ENCODE measurements at places on chromosomes 13 and 19.
A peak's percentile ranks its signal among the peaks of the same experiment; 100 is the strongest.

- no peak for DNase-seq
Observed at GRCh38 chr19:17109962-17110598, 34.5 kb downstream of the MYO9B start.

DNA sequence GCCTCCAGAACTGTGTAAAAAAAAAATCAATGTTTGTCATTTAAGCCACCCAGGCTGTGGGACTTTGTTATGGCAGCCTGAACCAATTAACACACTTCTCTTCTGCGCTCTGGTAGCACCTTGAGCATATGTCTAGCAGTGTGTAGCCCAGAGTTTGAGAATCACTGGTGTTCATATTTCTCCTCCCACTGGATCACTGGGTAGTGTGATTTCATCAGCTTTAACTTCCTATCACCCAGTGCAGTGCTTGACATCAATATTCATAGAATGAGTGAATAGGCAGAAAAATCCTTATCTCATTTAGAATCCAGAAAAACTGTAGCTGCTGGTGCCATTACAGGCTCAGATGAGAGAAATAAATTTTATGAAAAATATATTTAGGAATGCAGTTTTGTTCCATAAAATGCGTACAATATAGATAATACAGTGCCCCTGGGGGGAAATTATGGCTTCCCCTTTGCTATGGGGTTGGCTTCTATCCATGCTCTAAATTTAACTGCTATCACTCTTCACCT lies 30.7 kb upstream of the WASF3 start:
- no peak for DNase-seq

DNA sequence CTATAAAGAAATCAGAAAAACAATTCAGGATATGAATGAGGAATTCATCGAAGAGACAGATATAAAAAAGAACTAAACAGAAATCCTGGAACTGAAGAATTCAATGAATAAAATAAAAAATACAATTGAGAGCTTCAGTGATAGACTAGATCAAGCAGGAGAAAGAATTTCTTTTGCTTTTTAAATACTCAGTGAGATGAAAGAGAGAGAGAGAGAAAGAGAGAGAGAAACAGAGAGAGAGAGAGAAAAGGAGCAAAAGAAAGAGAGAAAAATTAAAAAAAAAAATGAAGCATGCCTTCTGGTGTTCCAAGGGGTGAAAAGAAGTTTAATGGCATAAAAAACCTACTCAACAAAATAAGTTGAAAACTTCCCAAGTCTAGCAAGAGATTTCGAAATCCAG lies 22.0 kb upstream of the SLC7A9 start:
- no peak for DNase-seq

DNA sequence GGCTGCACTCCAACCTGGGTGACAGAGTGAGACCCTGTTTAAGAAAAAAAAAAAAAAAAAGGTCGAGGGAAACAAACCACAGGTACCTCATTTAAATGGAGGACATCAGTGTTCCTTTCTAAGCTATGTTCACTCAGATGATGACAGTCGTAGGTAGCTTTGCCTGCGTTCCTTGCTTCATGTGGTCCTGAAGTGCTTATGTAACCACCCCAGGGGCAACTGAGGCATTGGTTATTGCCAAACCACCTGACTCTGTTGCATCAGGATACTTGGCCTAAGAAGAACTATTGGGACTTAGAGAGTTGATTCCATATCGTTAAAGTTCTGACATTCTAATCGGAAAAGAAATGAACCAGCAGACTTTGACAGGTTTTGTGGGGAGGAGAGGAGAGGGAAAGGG lies 51.7 kb downstream of the SPATA13 start:
- DNase-seq, result no peak

DNA sequence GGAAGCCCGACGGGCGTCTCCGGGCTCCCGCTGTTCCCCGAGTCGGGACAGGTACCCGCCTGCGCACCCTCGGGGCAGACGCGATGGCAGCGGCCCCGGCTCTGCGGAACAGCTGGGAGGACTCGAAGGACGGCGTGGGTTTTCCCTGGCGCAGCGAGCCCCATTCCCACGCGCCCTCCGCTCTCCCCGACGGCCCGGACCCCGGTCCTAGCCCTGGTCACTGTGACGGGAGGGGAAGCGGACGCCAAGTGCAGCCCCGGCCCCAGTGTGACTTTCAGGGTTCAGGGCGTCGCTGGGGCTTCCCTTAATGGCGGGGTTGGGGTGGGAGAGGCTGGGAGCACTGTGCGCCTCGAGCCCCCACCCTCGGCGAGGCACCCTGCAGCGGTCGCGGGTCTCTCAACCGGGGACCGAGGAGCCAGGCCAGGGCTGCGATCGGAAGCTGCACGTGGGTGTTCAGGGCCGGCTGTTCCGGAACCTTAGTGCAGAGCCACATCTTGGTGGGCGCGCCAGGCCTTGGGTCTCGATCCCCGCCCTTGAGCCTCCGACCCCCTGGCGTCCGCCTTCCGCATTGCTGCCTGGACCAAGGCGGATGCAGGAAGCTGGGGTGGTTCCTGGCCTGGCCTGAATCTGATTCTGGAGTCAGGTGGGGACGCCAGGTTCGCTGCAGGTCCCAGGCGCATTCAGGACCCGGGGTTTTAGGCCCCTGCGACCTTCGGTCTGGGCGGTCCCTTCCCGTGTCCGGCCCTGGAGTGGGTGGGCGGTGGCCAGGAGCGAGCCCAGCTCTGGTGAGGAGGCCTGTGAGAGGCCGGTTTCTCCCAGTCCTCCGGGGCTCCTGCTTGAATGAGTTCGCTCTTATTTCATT lies 3.5 kb downstream of the LGALS7B start:
- no peak for DNase-seq

DNA sequence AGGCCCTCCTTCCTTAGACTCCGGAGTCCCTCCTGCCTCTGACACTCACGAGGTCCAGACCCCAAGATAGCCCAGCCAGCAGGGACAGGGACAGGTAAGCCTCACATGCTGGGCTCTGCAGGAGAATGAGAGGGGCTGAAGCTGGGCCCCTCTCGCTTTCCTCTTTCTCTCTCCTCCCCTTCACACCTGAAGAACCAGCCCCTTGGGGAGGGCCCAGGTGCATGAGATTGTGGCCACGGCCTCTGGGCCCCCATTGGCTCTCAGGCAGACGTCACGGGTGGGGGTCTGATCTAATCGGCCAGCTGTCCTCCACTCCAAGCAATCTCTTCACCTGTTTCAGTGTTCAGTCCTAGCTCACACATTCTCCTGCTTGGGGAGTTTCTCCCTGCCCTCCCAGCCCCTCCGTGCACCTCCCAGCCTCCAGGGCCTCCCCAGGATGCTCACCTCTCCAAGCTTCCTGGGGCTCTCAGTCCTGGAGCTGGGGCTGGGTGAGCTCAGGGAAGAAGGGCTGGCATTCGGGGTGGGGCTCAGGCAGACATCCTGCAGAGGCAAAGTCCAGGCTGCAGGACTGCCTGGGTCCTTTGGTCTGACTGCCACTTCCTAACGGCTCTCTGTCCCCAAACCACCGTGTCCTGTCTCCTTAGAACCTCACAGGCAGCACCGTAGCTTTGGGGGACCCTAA lies 2.8 kb downstream of the TMEM150B start:
- no peak for DNase-seq

- peak; percentile 18 for DNase-seq
Observed at GRCh38 chr13:108895220-108895704, 265.9 kb downstream of the MYO16 start.

DNA sequence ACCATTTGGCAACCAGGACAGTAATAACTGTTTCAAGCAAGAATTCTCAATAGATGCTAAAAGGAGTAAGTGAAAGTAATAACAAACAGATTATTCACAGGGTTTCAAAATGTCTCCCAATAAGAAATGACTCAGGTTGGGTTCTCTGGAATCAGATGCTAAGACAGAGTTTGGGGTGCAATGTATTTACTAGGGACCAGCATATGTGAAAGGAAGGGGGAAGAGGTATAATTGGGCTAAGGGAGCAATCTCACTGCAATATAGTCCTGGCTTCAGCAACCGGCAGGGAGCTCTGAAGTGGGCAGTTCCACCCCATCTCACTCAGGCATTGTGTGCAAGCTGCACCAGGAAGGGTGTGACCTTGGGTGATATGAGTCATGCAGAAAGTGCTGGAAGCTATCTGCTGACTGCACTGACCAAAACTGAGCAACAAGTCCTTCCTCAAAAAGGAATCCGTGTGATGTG lies 23.4 kb downstream of the ZDHHC20 start:
- peak; percentile 65 for DNase-seq

DNA sequence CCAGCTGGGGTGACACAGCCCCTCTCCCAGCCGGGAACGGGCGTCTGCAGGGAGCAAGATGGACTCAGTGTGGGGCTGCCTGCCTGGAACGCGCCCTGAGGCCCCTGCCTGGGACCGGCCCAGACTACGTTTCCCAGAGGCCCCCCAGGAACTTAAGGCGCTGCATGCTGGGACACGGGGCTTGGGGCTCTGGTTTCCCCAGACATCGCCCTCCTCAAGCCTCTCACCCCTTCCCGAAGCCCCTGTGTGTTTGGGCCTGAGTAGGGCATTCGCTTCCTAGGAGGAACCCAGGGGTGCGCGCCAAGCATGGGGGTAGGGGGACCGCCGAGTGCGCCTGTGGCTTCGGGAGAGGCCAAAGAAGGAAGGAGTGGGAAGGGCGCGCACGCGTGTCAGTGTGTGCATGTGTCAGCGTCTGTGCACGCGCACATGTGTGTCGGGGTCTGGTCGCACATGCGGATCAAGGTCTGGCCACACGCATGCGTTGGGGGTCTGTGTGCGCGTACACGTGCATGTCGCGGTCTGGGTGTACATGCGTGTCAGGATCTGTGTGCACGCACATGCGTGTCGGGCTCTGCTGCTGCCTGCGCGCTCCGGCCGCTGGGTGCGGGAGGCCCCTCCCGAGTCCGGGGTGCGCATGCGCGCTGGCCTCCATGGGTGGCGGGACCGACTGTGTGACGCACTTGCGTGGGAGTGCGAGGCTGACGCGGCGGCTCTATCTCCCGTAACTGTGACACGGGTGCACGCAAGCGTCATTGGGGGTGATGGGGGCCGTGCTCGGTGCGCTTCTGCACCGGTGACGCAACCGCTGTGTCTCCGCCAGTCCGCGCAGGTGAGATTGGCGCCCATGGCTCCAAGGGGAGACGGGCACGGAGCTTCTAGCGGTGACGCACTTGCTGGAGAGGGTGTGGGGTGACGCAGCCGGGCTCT lies 16.2 kb downstream of the ZNF331 start:
- DNase-seq, result peak; percentile 85

- DNase-seq, result no peak
Observed at GRCh38 chr19:18737337-18737953, 53.7 kb downstream of the COMP start.

DNA sequence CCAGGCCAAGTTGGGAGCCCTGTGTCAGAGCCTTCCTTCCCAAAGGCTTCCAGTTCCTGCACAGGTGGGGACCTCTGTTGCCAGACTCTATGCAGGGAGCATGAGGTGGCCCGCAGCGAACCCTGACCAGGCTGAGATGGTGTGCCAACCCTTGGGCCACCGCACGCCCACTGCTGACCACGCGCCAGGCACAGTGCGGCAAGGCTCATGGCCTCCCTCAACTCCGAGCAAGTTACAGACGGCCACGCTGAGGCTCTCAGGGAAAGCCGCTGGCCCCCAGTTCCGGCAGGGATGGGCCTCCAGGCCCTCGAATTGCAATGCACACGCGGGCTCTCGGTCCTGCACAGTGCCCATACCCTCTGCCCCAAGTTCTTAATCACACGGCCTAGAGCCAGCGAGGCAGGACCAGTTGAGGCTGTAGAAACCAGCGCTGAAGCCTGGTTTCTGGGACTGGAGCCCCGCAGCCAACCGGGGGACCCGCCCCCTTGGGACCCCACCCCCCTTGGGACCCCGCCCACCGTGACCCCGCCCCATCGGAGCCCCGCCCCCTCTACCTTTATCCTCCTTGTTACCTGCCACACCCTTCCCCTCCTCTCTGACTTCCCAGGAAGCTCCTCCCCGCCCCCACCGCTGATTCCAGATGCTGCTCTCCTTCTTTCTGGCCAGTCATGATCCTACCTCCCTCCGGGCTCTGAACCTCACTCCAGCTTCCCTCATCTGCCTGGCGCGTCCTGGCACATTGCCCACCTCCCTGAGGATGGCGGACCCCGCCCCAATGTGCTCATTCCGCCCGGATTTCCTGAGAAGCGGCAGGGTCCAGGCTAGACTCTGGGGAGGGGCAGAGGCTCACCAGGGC lies 6.0 kb downstream of the PEX11G start:
- DNase-seq, result no peak

DNA sequence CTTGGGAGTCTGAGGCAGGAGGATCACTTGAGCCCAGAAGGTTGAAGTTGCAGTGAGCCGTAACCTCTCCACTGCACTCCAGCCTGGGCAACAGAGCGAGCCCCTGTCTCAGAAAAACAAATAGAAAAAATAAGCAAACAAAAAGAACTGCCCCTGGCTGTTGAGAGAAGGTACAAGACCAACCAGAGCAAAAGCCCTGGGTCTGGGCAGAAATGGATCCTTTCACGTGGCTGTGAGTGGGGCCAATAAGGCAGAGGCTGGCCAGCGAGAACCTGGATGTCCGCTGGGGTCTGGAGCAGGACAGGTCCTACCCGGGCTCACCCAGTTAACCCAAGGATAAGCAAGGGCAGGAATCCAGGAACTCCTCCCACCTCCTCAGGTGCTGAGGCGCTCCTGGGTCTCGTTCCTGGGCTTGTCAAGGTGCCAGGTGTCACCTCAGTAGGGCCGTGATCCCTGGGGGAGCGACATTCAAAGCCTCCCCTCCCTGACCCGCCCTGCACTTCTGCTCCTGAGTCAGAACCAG lies 4.7 kb upstream of the SLC5A5 start:
- no peak for DNase-seq

GRCh38 chr13:58300974-58301681 lies 669.6 kb downstream of the PCDH17 start:
- DNase-seq, result no peak

DNA sequence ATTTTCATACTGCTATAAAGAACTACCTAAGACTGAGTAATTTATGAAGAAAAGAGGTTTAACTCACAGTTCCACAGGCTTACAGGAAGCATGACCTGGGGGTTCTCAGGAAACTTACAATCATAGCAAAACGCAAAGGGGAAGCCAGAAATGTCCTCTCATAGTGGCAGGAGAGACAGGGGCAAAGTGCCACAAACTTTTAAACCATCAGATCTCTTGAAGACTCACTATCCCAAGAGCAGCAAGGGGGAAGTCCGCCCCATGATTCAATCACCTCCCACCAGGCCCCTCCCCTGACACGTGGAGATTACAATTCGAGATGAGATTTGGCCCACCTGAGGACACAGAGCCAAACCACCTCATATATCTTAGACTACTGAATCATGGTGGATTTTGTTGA lies 198.7 kb downstream of the KCTD12 start:
- DNase-seq, result no peak

DNA sequence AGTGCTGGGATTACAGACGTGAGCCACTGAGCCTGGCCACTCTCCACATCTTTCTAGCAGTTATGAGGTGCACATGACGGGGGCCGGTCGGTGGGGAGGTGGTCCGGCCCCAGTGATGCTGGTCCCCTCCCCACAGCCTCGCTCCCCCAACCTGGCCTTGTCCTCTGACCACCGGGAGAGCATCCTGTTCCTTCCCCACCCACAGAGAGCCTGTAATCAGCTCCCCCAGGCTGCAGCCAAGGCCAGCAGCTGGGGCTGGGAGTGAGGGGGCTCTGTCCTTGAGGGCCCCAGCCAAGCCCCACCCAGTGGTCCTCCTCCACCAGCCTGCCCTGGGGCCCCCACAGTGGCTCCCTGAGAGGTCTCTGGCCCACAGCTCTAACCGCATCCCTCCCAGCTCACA lies 3.0 kb upstream of the INSL3 start:
- no peak for DNase-seq
